ENCODE measurements at places on chromosomes 11 and 22.

- DNase-seq, result no peak
Measured at GRCh38 chr11:35792148-35792845, 129.7 kb downstream of the TRIM44 start.

DNA sequence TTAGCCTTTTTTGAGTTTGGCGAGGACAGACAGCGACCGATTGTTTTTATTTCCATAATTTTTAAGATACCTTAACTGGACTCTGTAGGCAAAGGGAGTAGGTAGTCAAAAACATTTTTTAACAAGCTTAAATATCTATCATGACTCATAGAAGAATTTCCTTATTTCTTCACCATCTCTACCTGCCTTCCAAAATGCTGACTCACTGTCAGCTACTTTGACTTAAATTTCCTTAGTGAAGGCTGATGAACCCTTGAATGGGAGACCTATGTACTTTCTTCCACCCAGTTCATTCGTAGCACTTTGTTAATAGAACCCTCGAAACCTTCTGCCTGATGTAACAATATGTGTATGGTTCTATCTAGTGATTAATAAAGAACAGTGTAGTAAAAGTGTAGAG lies 1.1 kb upstream of the MTMR2 start:
- no peak for DNase-seq

- no peak for DNase-seq
Measured at GRCh38 chr11:46363455-46364005, 16.3 kb downstream of the DGKZ start.

DNA sequence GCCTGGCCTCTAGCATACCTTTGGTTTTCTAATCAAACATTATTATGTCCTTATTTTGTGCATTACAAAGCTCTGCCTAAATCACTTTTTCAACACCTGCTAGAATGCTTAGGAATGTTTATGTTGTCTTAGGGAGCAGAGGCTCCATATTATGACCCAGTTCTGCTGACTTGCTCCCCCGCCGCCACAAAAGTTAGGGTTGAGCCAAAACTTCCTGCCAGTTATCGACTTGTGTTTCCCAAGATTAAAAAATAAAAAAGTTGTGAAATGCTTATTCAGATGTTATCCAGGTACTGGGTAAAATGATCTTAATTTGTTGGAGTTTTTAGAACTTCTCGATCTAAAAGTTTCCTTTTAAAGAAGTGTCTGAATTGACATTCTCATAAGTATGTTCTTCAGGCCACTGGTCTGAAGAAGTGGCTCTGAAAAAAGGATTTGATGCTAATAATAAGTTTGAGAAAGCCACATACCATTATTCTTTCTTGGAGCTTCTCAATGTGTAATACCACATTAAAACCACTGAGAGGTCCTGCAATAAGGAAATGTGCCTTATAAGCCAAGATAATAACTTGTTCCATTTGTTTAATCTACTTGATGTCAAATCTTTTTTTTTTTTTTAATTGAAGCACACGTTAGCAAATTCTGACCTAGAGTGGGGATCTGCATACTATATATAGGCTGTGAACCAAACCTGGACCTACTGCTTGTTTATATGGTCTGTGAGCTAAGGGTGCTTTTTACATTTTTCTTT lies 2.2 kb downstream of the RNF185 start:
- no peak for DNase-seq

DNA sequence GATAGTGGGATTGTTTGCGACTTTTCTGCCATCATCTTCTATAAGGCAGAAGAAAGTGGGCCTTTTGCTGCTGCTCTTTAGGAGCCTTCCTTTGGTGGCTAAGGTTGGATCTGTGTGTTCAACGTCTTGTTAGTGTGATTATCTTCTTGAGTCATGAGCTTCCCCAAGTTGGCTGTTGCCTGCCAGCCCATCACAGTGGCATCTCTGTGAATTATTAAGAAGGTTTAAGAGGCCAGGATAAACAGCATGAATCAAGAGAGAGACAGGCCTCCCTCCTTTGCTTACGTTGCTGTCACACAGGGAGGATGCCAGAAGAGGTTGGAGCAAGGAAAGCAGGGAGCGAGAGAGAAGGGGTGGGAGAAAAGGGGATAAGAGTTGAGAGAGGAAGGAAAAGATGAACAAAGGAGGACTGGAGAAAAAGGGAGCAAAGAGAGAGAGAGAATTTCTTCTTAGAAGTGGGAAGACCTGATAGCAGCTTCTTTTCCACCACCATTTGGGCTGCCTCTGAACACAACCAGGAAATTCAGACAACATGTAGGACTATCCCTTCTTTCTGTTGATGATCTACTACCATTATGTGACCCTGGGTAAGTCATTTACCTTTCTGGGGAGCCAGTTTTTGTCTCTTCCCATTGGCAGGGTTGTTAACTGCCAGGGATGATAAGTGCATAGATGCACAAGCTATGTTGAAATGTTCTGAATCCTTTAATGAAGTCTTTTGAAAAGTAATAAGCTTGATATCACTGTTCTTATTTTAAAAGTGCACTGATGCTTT lies 126.5 kb downstream of the NAV2 start:
- no peak for DNase-seq

DNA sequence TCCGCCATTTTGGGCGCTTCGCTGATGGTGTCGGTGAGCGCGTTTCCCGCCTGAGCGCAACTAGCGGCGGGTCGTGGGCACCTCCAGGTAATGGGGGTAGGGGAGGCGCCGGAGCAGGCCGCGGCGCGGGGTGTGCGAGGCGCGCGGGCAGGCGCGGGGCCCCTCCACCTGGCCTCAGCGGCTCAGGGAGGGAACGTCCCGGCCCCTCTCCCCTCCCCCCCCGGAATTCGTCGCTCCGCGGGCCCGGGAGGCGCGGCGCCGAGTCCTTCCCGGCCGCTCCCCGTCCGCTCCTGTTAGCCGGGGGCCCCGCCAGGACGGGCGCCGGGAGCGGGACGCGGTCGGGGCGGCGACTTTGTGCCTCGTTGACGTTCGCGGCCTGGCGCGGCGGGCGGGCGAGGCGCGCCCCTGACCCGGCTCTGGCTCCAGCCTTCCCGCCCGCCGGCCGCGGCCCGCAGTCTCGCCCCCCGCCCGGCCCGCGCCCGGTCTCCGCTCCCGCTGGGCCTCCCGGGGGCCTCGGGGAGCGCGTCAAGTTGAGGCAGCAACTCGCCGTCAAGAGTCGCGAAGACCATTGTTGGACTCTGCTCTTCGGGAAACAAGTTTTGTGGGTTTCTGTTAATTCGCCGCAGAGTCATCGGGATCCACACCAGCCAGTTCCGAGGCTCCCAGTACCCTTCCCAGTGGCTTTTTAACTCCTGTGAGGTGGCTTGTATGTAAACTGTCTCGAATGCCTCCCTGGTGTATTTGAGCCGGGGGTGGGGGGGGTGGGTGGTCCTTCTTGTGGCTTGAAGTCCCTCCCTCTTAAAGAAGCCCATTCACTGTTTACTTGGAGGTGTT lies at the start of gene PPP6R3:
PPP6R3 (plus strand) TSS at position 12 of the 834 bp plus-strand sequence. CDS start 76,913 bp downstream, outside the sequence.
- DNase-seq, result no peak

- DNase-seq, result peak; percentile 18
Measured at GRCh38 chr22:42270176-42270509, 310 bp downstream of the TCF20 start.

- no peak for DNase-seq
Measured at GRCh38 chr22:20014526-20015186, 2.0 kb downstream of the ARVCF start.

DNA sequence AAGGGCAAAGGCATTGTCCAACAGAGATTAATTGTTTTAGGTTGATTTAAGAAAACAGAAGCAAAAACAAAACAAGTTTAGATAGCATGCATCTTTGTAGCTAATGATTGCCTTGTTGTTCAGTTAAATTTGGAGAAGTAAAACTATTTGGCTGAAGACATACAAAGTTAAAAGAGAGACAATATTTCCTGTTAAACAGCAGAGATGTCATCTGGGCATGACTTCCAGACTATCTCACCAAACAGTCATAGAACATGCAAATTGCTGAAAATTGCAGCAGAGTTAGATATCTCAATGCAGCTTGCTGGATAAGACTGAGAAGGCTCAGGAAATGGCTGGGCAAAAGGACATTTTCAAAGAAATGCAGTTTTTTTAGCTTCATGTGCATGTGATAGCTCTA lies 57.5 kb upstream of the PDGFD start:
- no peak for DNase-seq

- DNase-seq, result no peak
Measured at GRCh38 chr11:4006946-4007680, 87.5 kb upstream of the RRM1 start.

- DNase-seq, result no peak
Measured at GRCh38 chr11:110896358-110896757, 184.1 kb upstream of the ARHGAP20 start.

GRCh38 chr11:63986156-63986931 lies at the start of gene OTUB1:
TSS of gene OTUB1 (plus strand) at chr11:63986438. CDS start at chr11:63986457, 19 bp downstream.
- peak; percentile 85 for DNase-seq

GRCh38 chr11:44556735-44557409 lies 8.6 kb upstream of the CD82 start:
- peak; percentile 64 for DNase-seq

DNA sequence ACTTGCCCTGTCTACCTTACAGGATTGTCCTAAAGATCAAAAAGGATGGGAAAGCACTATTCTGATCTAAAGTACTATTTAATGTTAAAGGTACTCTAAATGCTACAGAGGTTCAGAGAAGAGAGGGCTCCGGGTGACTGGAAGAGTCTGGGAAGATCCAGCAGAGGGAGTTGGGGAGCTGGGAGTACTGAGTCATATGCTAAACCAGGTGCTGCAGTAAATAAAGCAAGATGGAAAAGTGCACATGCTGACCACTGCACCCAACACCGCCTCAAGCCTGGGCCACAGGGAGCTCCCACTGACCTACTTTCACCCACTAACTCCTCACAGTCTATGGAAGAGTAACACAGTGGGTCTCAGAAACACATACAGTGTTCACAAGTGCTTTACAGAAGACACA lies 49.3 kb downstream of the WT1 start:
- DNase-seq, result no peak

DNA sequence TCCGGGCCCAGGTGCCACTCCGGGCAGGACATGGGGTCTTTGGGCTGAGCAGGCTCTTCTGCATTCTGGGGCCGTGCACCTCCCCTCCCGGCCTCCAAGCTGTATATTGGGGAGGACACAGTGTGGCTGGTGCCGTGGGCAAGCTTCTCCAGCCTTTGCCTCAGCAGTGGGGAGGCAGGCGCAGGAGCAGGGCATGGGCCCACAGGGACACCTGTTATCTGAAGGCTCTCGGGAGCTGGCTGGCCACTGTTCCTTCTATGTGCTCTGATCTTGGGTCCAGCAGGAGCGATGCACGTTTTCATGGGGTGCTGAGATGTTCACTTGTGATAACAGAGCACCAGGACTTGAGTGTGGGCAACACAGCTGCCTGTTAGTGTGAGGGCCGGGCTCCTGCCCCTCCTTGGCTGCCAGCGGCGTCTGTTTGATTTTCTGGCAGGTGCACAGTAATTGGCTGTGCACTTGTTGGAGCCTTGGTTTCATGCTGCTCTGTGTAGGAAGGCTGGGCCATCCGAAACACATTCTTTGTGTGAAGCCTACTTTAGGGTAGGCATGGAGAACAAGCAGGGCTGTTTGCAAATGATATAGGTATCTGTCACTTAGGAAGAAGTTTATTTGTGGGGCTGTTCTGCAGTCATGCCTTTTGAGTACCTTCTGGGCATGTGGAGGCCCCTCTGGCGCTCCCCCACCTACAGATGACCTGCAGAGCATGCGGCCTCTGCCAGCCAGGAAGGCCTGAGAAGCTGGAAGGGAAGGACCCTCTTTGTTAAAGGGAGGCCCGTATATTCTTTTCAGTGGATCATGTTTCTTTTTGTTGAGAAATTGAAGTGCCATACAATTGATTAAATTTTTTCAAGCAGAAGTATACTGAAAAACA lies 201.5 kb downstream of the TBC1D22A start:
- no peak for DNase-seq
